ENCODE measurements at places on chromosomes 2 and 18.

GRCh38 chr18:389658-390357 is 110.7 kb downstream of the COLEC12 start:
- peak; percentile 53 for DNase-seq

DNA sequence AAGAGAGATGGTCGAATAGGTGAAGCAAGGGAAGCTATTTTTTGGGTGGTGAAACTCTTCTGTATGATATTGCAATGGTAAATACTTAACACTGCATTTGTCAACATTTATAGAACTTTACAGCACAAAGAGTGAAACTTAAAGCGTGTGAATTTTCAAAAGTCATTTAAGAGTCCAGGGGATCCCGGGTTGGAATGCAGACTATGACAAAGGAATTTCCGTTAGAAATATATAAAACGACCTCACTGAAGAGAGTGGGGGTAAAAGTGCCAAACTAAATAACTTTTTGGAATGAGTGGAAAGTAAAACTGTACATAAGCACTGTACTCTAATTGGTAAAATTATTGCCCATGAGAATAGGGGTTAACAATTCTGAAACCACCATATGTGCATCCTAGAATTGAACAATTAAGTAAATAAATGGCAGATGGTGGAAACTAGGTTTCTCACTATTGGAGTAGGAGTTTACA is 191.0 kb upstream of the FN1 start:
- DNase-seq, result no peak

DNA sequence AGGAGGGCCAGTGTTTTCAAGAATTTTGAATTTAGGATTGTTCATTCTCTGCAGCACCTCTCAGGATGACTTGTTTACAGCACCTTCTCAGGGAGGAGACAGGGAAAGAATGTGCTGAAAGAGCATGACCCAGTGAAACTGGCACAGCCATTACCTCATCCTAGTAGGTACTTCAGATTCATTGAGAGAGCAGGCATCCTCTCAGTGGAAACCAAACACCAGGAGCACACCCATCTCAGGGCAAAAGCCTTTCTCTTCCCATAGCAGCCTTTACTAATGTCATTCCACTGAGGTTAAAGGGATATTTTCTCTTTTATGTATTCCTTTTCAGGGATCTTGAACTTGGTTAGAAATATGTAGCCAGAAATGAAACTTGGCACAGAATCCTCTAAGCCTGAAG is 2.6 kb downstream of the MAP2 start:
- DNase-seq, result no peak

- DNase-seq, result peak; percentile 29
Observed at GRCh38 chr2:80238692-80239469, 65.7 kb downstream of the LRRTM1 start.

GRCh38 chr2:179884193-179884592 is 22.8 kb upstream of the ZNF385B start:
- no peak for DNase-seq

- DNase-seq, result peak; percentile 76
Observed at GRCh38 chr2:180983468-180984242, 3.2 kb downstream of the UBE2E3 start.

GRCh38 chr2:231563378-231563961 is 29.2 kb upstream of the TEX44 start:
- DNase-seq, result peak; percentile 73

GRCh38 chr2:23385748-23386338 is 864 bp downstream of the KLHL29 start:
- peak; percentile 45 for DNase-seq

GRCh38 chr2:50582164-50582563 is 449.8 kb downstream of the NRXN1 start:
- no peak for DNase-seq

- DNase-seq, result no peak
Observed at GRCh38 chr2:29207352-29208148, 92.3 kb downstream of the CLIP4 start.

DNA sequence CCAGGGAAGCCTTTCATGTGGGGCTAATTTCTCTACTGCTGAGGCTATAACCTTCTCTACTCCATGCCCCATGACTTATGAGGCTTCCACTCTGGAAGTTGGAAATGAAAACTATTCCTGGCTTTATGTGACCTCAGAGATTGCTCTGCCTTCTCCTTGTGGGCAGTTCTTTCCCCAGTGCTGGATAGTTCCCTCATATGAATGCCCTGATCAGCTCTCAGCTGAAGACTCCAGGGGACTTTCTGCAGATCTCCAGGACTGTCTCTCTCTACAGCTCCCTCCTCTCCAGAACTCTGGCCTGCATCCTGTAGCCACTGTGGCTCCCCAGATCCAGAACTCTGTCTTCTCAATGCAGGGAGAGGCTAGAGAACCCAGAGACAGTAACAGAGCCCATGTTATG is 235.1 kb downstream of the SEPTIN10 start:
- peak; percentile 27 for DNase-seq

- DNase-seq, result no peak
Observed at GRCh38 chr2:159879051-159879604, 81.1 kb upstream of the CD302 start.

- no peak for DNase-seq
Observed at GRCh38 chr2:171583566-171583965, 61.3 kb downstream of the CYBRD1 start.

GRCh38 chr2:77834360-77835002 is 312.3 kb upstream of the LRRTM4 start:
- DNase-seq, result no peak

- no peak for DNase-seq
Observed at GRCh38 chr18:4755848-4756247, 300.7 kb upstream of the DLGAP1 start.

DNA sequence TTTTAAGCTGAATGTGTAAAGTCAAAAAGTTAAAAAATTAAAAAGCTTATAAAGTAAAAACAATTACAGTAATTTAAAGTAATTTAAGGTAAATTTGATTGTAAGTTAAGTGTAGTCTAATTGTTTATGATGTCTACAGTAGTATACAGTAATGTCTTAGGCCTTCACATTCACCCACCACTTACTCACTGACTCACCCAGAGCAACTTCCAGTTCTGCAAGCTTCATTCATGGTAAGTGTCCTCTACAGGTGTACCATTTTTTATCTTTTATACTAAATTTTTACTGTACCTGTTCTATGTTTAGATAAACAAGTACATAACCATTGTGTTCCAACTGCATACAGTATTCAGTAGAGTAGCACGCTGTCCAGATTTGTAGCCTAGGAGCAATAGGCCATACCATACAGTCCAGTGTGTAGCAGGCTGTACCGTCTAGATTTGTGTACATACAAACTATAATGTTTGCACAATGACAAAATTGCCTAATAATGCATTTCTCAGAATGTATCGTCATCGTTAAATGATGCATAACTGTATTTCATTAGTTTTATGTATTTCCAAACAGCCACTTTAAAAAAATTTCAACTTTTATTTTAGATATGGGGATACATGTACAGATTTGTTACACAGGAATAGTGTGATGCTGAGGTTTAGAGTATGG is 319.3 kb downstream of the DYSF start:
- no peak for DNase-seq

GRCh38 chr2:11478899-11479605 is 13.1 kb upstream of the E2F6 start:
- DNase-seq, result no peak

GRCh38 chr2:1559589-1560175 is 146.4 kb downstream of the TPO start:
- DNase-seq, result no peak

- DNase-seq, result peak; percentile 57
Observed at GRCh38 chr18:29753379-29753778, 1289.2 kb downstream of the DSC3 start.

GRCh38 chr2:223459328-223459939 is 142.7 kb downstream of the SCG2 start:
- DNase-seq, result peak; percentile 46

DNA sequence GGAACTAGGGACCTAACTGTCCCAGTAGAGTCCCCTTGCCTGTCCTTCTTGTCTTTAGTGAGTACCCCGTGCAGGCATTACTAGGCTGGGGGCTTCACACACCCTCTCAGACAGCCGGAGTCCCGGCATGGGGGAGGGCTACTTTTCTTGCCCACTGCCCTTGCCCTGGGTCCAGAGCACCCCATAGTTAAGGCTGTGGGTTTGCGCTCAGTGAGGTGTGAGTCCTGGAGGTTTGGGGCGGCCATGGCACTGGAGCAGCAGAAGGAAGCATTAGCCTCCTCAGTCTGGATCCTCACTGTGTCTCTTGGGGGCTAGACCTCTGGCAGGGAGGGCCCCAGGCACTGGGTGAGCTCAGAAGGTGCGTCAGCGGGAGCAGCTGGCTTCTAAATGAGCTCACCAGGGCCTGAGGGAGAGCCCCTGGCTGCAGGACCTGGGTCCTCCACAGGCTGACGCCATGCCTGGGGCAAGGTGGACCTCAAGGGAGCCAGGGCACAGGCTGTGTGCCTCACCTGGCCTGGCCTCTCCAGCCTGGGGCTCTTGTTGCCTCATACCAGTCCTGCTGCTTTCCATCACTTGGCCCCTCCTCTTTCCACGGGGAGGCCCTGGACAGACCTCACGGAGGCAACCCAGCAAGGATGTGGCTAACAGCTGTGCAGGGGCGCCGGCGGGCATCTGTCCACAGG is 27.4 kb downstream of the HS6ST1 start:
- peak; percentile 54 for DNase-seq

DNA sequence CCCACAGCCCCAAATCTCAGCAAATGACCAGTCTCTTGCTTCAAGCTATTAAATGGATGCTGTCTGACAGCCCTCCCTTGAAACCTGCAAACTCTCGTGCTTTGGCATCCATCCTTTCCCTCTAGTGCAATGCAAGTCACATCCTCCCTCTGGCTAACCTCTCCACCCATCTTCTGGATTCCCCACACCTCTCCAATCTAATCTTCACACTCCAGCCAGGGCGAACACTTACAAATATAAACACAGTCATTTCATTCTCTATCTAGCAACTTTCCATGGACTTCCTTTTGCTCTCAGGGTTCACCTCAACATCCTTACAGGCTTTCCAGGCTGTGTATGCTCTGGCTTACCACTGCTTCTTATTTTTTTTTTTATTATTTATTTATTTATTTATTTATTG is 10.1 kb upstream of the NARS1 start:
- no peak for DNase-seq

DNA sequence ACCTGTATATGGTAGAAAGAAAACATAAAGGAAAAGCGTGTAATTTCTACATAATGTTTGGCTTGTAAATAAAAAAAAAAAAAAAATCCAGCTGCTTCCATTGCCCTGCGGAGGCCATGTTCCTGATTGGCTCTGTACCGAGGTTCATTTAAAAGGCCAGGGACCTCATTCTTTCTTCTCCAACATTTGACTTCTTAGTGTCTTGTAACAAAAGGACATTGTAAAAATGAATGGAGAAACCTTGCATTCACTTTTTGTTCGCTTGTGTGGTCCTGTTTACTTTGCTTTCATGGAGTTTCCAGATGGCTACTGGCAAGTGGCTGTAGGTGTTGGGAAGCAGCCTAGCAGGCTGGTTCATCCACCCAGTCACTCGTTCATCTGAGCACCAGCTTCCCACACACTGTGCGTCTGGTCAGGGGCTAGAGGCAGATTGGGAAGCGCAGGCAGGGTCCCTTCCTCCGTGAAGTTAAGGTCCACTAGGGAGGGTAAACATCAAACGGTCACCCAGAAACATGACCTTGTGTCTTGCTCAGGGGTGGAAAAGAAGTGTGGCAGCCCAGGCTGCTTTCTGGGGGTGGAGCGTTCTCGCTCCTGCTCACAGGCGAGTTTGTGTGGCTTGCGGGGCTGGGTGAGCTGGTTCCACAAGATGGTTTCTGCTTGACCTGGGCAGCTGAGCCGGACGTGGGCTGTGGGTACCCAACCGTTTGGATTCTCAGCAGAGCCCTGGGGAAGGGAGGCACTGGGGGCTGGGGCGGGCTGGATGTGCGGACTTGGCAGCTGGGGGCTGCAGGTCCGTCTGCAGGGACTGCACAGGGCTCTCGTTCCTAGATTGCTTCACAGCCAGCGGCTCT is 260.7 kb downstream of the AGAP1 start:
- no peak for DNase-seq

GRCh38 chr2:71683070-71683469 is 229.7 kb downstream of the DYSF start:
- no peak for DNase-seq

GRCh38 chr18:63342206-63342605 is 22.6 kb upstream of the BCL2 start:
- peak; percentile 48 for DNase-seq

GRCh38 chr2:38182492-38183003 is 106.6 kb upstream of the CYP1B1 start:
- no peak for DNase-seq

- no peak for DNase-seq
Observed at GRCh38 chr2:28619213-28620196, 123.6 kb downstream of the PLB1 start.

DNA sequence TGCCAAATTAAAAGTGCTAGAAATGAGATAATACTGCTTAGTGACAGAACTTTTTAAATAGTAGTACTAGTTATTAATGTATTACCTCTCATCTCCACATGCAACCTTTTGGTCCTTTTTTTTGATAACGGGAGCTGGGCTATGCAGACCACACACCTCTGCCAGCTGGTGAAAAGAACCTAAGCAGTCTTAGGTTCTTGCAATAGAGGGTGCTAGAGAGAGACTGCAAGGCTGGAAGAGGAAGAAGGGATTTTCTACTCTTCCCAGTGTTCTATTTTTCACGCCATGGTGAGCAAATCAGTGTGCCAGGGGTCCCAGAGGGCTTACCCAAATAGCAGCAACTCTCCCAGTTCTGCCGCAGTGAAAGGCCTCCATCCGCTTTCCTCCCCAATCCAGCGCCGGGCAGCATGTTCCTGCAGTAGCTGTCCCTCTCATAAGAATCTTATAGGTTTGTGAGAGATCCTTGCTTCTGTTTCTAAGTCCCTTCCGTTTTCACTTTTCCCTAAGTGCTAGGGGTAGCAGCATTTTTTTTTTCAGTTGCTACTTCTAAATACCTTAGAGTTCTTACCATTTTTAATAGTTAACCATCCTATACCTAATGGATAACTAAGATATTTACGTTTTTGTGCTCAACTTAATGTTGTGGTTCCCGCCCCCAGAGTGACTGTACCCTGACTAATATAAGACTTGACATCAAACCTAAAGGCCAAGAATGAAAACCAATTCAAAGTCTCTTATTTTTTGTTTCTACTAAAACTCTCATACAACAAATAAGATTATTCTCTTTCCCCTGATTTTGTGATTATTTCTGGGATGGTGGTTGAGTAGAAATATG is 69.4 kb upstream of the UBE2E3 start:
- DNase-seq, result no peak

GRCh38 chr2:29995241-29995640 is 73.9 kb upstream of the ALK start:
- DNase-seq, result no peak

DNA sequence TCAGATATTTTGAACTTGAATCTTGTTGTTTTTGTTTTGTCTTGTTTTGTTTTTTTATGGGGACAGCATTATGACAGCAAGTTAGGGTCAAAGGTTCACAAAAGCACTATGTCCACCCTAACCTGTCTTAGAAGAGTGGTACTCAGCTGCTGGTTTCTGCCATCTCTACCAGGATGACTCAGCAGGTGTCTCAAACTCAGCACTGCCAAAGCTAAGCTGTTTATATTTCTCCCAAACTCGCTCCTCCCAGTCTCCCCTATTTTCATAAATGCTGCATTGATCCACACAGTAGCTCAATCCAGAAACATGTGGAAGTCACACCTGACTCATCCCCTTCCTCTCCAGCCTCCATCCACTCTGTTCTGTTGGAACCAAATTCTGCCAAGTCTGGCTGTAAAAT is 134.9 kb downstream of the ZBTB7C start:
- no peak for DNase-seq

- DNase-seq, result peak; percentile 84
Observed at GRCh38 chr18:10213526-10213925, 240.9 kb upstream of the APCDD1 start.
